HuH-7 (cell line): ENCODE measurements at places on chromosomes 2 and 18.

DNA sequence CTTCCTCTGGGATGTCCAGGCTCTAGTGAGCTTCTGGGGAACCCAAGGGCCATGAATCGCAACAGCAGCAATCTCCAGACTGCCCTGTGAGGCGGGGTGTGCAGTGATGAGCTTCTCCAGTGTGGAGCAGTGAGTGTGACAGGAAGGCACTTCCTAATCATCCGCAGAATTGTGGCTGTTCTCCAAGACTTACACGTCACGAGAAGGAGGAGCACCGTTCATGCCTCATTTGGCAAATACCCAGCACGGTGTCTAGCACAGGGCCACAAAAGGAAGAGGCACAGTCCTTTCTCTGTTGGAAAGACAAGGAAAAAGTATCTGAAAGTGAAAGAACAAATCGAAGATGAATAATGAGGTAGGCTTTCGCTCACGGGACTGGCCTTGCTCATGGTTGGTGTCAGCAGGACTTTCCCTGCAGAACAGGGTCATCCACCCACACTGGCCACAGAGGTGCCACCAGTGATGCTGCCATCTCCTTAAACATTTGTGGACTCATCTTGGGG lies 125.1 kb upstream of the HAAO start:
- no peak for DNase-seq

- no peak for DNase-seq
Observed at GRCh38 chr2:185188656-185189055, 549.9 kb upstream of the FSIP2 start.

GRCh38 chr2:212730994-212731393 lies 192.4 kb upstream of the ERBB4 start:
- DNase-seq: no peak

DNA sequence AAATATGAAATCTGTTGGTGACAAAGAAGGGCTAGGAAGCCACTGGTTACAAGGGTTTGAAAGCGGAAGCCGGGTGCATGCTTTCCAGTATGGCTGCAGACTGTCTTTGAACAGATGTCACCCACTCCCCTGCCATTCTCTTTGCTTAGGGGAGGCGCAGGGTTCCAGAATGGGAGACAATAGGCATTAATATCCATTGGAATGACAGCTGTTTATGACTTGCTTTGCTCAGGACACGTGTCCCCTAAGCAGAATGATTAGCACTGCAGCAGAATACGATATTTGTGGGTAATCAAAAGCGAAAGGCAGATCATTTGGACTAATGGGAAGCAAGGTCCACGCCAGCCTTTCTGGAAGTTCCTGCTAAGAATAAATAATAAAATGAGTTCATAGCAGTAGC lies 25.8 kb upstream of the NRP2 start:
- no peak for DNase-seq

DNA sequence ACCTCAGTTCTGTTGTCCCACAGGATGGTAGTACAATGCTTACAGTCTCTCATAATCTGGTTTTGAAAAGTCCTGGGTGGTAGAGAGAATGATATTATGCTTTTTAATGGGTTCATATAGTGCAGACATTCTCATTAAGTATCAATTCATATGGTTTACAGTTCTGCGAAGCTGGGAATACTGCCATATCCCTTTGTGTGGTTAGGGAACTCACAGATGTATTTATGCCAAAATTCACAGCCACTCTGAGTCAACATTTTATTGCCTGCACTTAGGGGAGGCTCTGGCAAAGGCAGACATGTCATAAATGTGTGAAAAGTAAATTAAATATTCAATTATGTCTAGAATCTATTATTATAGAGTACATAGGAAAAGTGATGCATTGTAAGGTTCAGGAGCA lies 808.2 kb downstream of the SUCLG1 start:
- no peak for DNase-seq

- peak; percentile 36 for DNase-seq
Observed at GRCh38 chr2:200795028-200795440, 16.7 kb upstream of the BZW1 start.

GRCh38 chr2:213104092-213104902 lies 47.1 kb downstream of the IKZF2 start:
- DNase-seq: no peak

GRCh38 chr2:203383038-203383437 lies 54.8 kb downstream of the ABI2 start:
- no peak for DNase-seq

- DNase-seq: no peak
Observed at GRCh38 chr2:160022162-160022561, 40.3 kb downstream of the PLA2R1 start.

- DNase-seq: no peak
Observed at GRCh38 chr2:54709336-54709809, 14.1 kb upstream of the EML6 start.

DNA sequence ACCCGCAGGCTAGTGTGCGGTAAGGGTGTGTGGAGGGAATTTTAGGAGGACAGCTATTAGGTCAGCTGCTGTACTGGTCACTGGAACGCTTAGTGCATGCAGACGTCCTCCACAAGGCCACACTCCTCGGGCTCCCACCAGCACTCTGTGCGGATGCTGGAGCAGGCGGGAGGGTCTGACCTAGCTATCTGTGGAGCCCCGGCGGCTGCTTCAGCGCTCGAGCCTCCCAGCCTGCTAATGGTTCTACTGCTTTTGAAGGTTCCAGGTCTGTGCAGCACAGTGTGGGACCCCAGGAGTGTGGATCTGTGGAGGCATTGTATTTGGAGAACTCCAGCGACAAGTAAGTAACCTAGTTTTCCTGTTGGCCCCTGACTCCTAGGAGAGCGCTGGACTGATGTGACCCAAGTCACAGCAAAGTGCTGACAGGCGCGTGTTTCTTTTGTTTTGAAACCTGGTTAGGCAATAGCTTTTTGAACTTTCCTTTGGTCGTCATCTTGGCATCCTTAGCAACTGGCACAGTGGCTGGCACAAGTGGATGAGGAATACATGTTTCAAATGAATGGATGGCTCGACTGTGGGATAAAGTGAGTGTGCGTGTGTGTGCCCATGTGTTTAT lies 113.5 kb downstream of the ZNF236 start:
- no peak for DNase-seq

DNA sequence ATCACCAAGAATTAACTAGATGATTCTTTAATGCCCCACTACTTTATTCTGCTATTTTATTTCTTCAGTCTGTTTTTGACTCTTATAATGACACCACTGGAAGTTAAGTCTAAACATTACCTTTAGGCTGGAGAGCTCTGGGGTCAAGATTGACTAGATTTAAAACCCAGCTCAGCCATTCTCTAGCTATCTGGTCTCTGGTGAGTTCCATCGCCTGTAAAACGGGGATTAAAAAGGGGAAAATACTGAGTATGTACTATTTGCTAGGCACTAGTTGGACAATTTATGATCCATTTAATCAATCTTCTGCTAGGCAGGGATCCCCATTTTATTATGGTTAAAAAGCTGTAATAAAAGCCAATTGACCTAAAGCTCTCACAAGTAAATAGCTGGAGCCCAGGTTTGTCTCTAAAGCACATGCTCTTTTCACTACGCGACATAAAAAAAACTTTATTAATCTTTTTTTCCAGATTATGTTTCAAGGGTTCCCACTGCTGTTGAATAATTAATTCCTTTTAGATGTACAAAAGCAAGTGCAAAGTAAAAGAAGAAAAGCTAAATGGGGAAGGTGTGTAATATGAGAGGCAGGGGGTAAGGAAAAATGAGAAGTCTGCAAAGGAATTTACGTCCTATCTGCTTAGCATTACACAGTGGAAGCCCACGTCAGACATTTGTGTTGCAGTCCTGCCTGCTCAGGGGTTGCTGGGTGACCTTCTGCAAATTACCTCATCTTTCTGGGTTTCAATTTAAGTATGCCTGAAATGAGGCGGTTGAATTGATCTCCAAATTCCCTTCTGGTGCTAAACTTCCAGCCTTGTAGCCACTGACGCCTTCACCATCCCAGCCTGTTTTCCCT lies 918 bp upstream of the NABP1 start:
- peak; percentile 31 for DNase-seq

- DNase-seq: no peak
Observed at GRCh38 chr18:47151439-47151838, 1.1 kb upstream of the HDHD2 start.
